ENCODE measurements at places on chromosomes 5 and 9. TPM values are rescaled to one million over a fixed set of nuclear protein-coding genes. Genes with fewer than 3 reads are reported as not detected.

GRCh38 chr5:127839496-127840197 lies 136.5 kb downstream of the CCDC192 start:
- no peak for DNase-seq

DNA sequence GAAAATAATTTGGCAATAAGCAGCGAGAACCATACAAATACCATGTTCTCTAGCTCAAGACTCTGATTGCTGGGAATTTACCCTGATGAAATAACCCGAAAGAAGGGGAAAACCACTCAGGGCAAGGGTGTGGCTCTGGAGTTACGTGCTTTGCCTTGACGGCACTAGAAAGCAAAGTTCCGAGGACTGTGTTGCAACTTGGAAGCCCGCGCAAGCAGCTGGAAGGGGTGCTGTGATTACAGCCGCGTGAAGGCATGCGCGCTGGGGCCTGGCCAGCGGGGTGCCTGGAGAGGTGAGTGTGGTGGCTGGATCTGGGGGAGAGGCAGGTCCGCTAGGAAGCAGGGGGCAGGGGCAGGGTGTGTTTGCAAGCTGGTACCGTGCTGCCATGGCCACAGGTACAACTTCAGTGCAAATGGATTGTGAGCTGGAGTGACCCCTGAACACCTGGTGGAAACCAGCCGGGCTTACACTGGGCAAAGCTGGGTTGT lies 52.6 kb upstream of the CNOT6 start:
- DNase-seq: peak; percentile 26

- no peak for DNase-seq
Observed at GRCh38 chr9:132077881-132078698, 1.6 kb downstream of the MED27 start.

GRCh38 chr5:78927657-78928282 lies 57.3 kb downstream of the ARSB start:
- peak; percentile 78 for DNase-seq

- no peak for DNase-seq
Observed at GRCh38 chr9:18829873-18830272, 203.1 kb downstream of the SAXO1 start.

GRCh38 chr5:56951126-56951945 lies 587 bp downstream of the MIER3 start:
- peak; percentile 28 for DNase-seq

Gene TSSK1B
- total RNA-seq: not detected

All from MG63 (cell line).